CD4-positive, alpha-beta T cell treated with Interleukin-6 at 100 ng/mL for 8 hours (primary cell): ENCODE measurements at places on chromosomes 12 and 14.

DNA sequence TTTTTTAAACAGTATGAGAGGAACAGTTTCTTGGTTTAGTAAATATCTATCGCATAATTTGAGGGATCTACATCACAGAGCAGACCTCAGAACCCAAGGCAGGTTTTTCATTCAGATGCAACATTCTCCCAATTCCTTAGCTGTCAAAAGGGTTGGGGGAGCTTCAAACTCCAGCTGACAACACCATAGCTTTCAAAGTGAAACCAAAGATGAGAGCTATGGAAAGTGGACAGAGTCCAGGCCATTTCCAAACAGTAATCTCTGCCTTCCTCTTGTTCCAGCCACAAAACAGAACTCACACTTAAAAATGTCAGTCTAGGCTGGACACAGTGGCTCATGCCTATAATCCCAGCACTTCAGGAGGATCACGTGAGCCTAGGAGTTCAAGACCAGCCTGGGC lies 87.8 kb downstream of the SPRING1 start:
- DNase-seq, result no peak

DNA sequence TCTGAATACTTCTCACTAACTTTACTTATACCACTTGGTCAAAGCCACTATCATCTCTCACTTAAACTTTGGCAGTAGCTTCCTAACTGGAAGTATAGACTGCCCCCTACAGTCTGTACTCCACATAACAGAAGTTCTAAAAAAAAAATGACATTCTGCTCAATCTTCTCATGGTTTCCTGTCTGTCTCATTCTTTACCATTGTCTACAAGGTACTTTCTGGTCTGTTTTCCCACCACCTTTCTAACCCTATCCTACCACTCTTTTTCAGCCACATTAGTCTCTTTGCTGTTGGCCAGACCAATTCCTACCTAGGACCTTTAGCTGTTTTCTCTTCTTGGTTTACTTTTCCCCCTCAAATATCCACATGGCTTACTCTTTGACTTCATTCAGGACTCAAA lies 14.7 kb downstream of the CPSF6 start:
- peak; percentile 63 for DNase-seq

- DNase-seq, result no peak
Observed at GRCh38 chr12:86429824-86430223, 173.6 kb upstream of the MGAT4C start.

DNA sequence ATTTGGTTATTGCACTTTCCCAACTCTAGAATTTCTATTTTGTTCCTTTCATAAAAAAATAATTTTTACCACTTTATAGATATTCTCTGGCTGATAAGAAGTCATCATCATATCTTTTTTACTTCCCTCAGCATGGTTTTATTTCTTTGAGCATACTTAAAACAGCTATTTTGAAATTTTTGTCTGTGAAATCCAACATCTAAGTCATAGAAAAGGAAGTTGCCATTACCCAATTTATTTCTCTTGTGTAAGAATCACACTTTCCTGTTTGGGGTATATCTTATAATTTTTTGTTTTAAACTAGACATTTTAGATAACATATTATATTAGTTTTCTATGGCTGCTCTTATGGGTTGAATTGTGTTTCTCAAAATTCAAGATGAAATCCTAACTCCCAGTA lies 400.2 kb upstream of the OR4E1 start:
- DNase-seq, result no peak

DNA sequence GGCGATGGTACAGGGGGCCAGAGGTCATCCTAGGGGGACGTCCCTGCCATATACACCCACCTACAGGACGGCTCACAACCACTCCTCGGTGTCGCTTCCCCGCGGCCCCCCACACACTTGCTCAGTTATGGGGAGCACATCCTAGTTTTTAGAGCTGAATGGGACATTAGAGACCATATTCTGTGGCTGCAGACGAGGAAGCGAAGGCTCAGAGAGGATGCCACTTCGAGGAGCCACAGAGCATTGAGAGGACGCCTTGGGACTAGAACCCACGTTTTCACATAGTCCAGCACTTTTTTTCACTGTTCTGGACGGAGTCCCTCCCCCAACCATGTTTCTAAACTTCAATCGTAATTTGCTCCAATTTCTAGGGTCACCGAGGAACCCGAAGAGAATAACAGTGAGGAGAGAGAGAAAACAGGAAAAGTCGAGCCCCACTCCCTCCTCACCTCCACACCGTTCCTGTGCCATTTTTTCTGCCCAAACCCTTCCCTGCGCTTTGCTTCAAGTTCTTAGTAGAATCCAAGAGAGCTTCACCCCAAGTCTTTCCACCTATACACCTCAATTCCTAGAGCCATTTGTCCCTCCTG lies 641 bp upstream of the ASCL1 start:
- DNase-seq, result no peak

GRCh38 chr12:96907671-96908422 lies 790 bp downstream of the NEDD1 start:
- peak; percentile 11 for DNase-seq

- no peak for DNase-seq
Observed at GRCh38 chr14:53563628-53564027, 393.0 kb downstream of the BMP4 start.

GRCh38 chr12:91111366-91112325 lies at the start of gene LUM:
Gene LUM (minus strand): TSS chr12:91111494. CDS start chr12:91108979, 2,515 bp downstream.
- no peak for DNase-seq

DNA sequence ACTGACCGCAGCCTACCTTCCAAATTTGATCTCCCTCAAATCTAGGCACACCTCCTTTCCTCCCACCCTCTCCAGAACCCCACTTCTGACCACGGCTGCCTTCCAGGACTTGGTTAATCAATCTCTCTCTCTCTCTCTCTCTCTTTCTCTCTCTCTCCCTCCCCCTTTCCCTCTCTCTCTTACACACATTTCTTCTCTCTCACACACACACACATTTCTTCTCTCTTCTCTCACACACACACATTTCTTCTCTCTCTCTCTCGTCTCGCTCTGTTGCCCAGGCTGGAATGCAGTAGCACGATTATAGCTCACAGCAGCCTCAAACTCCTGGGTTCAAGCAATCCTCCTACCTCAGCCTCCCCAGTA lies 521 bp upstream of the GMFB start:
- no peak for DNase-seq

- no peak for DNase-seq
Observed at GRCh38 chr14:30641207-30641606, 19.1 kb downstream of the SCFD1 start.

DNA sequence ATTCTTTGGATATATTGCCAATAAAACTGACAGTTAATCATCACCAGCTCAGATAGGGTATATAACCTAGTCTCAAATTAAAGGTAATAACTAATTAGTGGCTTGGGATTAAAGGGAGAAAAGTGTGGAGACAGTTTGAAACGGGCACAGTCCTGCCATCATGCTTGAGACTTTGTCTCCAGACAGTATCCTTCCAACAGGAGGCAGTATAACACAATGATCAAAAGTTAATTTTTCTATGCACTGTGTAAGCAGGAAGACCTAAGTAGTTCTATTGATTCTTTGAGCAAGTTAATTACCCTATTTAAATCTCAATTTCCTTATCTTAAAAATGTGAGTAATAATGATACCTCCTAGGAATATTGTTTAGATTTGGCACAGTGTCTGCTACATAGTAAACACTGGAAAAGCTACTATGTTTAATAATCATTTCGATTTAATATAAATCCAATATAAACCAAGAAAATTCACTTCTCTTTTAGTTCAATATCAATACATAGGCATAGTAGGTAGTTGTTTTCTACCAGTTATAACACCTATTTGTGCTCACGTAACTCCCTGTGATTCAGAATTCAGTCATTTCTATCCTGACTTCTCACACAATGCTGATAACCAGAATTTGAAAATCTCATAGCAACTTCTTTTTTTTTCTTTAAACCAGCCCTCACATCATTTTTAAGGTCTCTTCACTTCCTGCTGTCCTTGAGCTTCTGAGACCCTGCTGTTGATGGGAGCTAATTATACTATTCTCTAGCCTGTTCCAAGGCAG lies 53.7 kb downstream of the GALNT4 start:
- DNase-seq, result peak; percentile 47

GRCh38 chr14:71321574-71322315 lies 414.5 kb downstream of the PCNX1 start:
- DNase-seq, result no peak

DNA sequence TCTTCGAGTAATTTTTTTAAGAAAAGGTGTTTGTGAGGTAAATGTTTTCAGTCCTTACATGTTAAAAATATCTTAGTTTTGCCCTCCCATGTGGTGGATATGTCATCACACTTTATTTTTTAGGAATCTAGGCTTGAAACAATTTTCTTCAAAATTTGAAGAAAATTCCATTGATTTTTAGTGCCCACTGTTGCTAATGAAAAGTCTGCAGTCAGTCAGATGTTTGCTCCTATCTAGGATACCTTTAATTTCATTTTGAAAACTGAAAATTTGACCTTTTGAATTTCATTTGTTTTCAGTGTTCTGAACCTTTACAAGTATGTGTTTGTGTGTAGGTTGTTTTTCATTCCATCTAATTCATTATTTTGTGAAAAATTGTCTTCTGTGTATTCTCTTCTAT lies 105.4 kb downstream of the LRRK2 start:
- no peak for DNase-seq

- no peak for DNase-seq
Observed at GRCh38 chr12:51171884-51172514, 936 bp downstream of the TFCP2 start.

DNA sequence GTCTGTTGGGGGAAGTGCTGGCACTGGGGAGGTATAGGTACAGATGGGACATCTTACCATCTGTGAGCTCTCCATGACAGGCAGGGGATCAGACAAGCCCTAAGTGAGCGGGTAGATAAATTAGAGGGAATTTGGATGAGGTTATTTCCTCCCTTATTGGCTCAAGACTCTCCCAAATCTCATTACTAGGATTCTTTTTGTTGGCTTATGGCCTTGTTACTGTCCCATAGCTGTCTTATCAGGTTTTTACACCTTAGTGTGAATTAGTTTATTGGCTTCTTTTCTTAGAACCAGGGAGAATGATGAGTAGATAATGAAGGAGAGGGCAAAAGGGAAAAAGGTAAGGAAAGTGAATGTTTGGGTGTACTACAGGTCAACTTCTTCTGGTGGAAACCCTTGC lies 191.1 kb upstream of the PRICKLE1 start:
- no peak for DNase-seq

DNA sequence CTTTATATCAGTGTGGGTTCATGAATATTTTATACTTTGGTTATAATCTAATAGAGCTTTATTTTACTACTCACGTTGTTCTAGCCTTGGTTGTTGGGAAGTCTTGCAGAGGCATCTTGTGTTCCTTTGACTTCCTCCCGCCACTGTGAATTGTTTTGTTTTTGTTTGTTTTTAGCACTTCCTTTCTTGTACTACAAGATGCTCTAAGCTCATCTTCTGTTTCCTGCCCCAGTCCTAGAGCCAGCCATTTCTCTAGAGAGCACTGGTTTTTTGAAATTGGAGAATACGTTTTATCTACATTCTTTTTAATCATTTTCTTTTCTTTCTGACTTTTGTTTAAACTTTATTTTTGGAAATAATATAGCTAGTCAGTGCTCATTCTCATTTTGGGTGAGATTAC lies 15.9 kb upstream of the NUBPL start:
- DNase-seq, result no peak

- DNase-seq, result no peak
Observed at GRCh38 chr14:77682158-77682553, 25.7 kb downstream of the ALKBH1 start.

- peak; percentile 64 for DNase-seq
Observed at GRCh38 chr14:105294142-105294597, 6.6 kb downstream of the BRF1 start.

GRCh38 chr12:49059299-49060171 lies 1.1 kb downstream of the KMT2D start:
- no peak for DNase-seq

DNA sequence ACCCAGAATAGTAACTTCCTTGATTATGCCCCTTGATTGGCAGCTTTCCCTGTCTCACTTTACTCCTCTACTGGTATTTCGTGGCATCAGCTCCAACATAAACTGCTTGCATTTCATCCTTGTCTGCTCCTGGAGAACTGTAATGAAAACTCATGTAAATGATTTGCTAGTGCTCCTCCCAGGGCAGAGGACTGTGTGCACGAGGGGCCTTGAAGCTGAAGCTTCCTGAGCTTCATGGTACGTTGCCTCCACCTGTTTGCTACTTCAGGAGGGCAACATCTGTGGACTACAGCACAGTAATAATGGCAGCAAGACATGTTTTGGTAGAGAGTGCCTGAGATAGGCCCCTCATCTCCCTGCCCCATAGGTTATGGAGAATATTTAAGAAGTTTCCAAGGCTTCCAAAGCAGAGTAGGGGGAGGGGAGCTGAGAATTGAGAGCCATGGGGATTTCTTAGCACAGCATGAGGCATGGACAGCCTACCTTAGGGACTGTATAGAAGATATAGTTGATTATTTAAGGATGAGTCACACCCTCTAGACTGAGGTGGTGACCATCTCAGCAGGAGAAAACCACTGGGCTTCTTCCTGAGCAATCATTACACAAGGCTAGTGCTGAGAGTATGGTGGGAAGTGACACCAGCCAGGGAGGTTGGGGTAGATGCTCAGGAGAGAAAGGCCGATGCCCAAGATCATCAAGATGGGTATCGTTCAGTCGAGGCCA lies 29.5 kb downstream of the CCDC198 start:
- no peak for DNase-seq

GRCh38 chr14:101114726-101115515 lies 211.4 kb upstream of the RTL1 start:
- no peak for DNase-seq

DNA sequence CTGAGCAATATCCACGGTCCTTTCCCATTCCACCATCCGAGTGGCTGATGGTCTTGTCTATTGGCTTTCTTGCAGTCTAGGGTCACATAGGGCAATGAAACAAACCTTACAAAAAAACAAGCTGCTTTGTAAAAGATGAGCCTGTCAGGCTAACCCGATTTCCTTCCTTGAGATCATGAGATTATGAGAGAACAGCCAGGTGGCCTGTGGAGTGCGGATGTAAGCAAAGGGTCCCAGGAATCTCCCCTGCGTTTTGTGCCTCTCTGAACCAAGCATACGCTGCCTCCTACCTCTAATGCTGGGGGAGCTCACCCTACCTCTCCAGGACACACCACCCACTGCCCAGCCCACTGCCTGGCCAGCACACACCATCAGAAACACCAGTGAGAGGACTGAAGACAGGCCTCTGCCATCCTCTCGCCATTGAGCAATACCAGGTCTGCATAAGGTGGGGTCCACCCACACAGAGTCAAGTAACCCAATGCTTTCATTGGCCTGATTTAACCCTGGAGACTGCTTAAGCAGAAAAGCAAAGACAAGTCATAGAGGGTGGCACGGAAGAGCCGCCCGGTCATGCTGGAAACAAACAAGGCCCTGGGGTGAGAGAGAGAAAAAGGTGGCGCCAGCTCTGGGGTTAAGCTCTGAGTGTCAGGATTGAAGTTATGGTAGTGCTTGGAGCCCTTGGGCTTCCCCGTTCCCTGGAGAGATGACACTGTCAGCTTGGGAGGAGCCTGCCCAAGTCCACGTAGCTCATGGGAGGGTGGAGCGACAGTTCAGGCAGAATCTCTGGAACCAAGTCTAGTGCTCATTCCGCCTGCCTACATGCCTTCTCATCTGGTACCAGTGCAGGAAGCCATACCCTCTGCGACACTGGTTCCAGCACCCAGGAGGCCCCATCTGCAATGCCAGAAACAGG lies 46.6 kb downstream of the CALM1 start:
- no peak for DNase-seq
